ENCODE measurements at places on chromosomes 4 and X.

- no peak for DNase-seq
Measured at GRCh38 chrX:9911487-9911886, 55.7 kb upstream of the CLDN34 start.

DNA sequence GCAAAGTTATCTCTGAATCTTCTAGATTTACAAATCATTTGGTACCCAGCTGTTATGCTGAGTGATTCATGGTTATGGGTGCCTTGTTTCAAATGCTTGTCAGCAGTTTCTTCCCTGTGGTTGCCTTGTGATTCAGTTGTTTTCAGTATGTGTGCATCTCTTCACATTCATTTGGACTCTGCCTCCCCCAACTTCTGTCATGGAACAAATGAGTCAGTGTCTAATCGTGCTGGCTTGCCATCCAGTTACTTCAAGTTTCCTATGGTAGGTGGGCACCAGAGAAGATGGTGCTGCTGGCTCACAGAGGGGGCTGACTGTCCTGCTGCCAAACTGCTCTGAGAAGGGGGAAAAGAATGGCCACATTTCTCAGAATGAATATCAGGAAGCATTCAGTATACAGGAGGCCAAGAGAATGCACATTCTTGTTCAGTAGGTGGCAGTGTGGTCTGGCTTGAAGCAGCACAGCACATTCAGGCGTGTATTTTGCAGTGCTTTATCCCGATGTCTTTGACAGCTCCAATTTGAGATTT, 260.9 kb downstream of the GLUD2 start:
- peak; percentile 49 for DNase-seq

DNA sequence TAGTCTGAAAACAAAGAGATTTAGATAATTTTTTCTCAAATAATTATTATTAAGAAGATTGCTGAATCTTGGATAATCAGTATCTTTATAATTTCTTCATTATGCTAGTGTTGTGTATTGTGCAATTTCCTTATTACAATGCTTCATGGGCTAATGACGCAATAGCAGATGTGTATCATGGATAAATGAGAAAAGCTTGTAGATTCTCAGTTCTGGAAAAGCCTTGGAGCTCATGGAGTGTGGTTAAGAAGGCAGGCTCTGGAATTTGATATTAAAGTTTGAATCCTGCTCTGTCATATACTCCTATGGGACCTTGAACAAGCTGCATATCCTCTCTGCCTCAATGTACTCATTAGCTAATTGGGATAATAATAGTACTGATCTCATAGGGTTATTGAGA, 18.9 kb upstream of the CXCL8 start:
- DNase-seq: no peak

DNA sequence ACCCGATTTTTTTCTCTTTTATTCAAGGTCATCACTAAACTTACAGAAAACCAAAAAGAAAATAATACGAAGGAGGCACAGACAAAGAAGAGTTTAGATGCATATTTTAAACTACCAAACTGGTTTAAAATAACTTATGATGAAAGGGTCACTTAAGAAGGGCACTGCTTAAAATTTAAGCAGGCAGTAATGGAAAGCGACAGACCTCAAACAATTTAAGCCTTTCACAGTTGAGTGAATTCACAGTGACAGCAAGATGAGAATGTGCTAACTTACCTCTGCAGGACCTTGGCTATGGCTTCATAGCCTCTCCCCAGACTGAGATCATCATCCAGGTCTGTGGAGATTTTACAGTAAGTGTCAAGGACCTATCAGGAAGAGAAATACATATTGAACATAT, 112.1 kb downstream of the TTC29 start:
- no peak for DNase-seq

- no peak for DNase-seq
Measured at GRCh38 chr4:127930175-127930574, 34.8 kb downstream of the MFSD8 start.

DNA sequence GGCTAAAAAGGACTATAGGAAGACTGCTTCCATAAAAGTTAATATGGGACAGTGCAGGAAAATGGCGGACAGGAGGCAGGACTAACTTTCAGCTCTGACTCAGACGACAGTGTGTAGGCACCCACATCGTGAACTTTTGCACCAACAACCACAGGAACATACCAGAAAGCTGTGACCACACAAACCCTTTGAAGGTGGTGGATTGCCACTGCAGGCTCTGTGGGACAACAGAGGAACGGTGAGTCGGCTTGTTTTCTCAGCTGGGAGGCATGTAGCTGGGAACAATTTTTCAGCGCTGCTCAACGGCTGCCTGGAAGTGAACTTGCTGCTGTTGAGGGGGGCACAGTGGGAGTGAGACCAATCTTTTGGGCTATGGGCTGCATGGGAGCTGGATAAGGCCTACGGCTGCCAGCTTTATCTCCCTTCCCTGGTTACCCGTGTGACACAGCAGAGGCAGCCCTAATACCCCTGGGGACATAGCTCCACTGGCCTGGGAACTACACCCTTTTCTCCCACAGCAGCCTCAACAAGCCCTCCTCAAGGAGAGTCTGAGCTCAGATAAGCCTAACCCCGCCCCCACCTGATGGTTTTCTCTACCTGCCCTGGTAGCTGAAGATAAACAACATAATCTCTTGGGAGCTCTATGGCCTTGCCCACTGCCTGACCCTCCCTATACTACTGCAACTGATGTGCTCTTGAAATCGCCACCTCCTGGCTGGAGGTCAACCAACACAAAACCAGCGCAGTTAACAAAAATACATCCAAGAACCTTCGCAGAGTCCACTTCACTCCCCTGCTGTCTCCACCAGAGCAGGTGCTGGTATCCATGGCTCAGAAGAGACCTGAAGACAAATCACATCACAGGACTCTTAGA, 1537.0 kb downstream of the C4orf33 start:
- no peak for DNase-seq

- DNase-seq: no peak
Measured at GRCh38 chrX:42096265-42096920, 173.0 kb upstream of the CASK start.
